ENCODE measurements at places on chromosomes 5 and 9.

DNA sequence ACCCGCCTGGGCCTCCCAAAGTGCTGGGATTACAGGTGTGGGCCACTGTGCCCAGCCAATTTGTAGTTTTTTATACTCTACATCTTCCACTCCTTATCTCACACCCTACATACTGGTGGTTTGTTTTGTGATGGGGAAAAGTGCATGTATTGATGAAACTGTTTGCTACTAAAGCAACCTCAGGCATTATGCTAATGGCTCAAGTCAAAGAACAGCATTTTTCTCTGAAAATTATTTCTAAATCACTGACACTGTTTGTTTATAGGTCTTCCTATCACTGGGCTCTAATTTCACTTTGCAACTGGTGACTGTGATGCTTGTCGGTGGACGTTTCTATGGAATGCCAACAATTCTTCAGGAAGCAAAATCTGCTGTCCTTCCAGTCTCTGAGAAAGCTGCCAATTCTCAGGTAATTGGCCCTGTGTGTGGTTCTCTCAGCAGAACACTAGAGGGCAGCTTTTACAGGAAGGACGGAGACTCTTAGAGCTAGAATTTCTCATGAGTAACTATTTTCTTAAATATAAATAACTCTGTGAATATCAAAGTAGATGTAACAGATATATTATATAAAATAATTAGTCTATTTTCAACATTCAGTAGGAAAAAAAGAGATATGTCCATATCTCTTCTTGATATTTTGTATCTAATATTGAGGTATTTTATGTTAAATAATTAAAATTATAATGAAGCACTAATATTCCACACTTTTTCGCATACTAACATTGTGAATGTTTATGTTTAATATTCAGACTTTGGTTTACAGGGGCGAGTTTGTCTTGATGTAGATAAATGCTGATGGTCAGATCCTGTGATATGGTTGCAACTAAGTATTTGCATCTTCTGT is 244.1 kb downstream of the ADGRV1 start:
- no peak for DNase-seq

- no peak for DNase-seq
Observed at GRCh38 chr5:7501061-7501460, 105.1 kb downstream of the ADCY2 start.

GRCh38 chr5:133225671-133226152 is 173.9 kb downstream of the HSPA4 start:
- no peak for DNase-seq

DNA sequence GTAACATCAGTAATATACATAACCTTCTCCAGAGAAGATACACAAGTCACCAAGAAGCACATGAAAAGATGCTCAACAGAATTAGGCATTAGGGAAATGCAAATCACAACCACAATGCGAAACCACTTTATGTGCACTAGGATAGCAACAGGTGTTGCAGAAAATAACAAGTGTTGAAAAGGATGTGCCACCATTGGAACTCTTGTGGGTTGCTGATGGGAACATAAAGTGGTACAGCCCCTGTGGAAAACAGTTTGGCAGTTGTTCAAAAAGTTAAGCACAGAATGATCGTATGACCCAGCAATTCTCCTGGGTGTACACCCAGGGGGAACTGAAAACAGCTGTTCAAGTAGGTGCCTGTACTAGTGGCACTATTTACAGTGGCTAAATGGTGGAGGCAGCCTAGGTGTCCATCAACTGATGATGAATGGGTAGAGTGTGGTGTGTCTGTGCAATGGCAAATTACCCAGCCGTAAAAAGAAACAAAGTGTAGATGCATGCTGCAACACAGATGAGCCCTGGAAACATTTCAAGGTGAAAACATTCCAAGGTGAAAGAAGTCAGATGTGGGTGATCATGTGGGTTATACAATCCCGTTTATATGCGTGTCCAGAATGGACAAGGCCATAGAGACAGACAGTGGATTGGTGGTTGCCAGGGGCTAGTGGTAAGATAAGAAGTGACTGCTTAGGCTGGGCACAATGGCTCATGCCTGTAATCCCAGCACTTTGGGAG is 27.2 kb downstream of the CCDC69 start:
- DNase-seq = no peak

- no peak for DNase-seq
Observed at GRCh38 chr5:174547814-174548213, 176.6 kb upstream of the MSX2 start.

- no peak for DNase-seq
Observed at GRCh38 chr5:25754895-25755294, 1110.1 kb upstream of the CDH10 start.

GRCh38 chr5:173534031-173534430 is 82.4 kb downstream of the BOD1 start:
- no peak for DNase-seq

GRCh38 chr9:119775410-119775809 is 406.2 kb upstream of the BRINP1 start:
- DNase-seq = no peak

- DNase-seq = no peak
Observed at GRCh38 chr5:154220625-154221024, 30.1 kb downstream of the GALNT10 start.

DNA sequence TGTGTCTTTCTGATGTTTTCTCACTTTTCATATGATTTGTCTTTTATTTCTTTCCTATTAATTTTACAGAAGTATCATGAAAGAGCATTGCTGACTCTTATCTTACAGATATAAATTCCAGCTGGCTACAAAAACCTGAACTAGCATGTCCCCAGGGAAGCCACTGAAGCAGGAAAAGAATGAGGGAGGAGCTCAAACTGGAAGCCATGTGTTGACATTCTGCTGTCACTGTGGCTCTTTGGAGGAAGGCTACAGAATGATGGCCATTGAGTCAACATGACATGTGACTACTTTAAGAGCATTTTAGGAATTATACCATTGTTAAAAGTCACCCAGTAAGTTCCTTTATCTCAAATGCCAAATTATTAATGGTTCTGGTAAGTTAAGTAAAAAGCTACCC is 638.3 kb upstream of the DMAC1 start:
- DNase-seq = no peak

DNA sequence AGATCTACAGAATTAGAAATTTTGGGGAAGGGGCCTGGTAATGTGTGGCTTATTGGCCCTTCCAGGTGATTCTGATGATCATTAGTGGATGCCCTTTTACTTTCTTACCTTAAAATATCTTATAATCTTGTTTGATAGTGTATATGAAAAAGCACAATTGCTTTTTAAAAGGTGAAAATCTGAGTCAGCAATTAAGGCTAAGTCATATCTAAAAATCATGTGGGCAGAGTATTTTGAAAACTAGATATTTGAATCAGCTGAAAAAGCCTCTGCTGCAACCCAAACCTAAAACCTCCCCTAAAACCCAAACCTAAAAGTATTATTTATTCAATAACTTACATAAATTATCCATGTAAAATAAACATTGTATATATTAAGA is 359.8 kb downstream of the PDE4D start:
- no peak for DNase-seq

DNA sequence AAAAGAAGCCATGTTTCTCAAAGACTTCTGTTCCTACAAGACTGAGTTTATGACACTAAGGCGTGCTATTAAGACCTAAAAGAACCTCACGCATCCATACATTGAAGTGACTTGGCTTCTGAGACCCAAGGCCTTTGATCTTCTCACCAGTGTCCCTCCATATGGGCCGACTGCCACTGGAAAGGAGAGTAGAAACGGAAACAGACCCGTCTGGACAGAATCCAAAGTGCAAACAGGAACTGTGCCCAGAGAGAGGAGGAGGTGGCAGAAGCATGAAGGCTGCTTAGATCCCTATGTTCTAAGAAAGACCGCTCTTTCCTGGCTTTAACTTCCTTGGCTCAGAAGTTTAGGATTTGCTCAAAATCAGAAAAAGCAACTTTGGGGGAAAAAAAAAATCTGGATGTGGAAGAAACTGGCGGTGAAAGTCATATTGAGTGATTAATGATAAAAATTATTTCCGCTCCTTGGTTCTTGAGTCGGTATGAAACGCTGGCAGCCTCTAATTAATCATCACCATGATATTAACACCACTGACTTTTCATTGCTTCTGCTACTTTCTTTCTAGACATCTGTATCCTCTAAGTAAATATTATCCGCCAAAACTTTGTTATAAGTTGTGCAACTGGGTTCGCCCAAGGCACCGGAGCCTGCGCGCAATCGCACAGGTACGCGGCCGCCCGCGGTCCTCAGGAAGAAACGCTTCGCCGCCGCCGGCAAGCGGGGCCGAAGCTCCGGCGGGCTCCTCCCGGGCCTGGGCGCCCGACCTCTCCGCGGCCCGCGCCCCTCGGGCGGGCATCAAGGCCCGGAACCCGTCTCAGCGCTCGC is 726 bp downstream of the DAP start:
- peak; percentile 55 for DNase-seq

DNA sequence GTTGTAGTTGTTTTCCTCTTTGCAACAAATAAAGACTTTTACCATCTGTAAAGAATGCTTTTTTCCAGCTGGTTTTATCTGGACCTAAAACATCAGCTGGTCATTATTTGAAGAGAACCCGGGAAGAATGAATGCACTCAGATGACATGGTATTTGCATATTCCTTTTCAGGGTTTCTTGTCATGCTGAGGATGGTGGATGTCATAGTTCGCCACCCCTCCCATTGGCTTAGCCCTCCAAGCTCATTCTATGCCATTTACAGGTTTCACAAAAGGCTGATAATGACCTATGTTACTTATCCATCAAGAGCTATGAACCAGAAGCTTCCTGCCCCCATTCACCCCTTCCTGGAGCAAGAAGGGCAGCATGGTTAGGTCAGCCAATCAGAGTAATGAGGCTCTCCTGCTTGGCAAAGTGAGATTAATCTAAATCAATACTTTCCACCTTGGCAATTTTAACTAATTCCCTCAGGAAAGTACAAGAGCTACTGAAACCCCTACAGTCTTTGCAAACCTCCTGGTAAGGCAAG is 440.5 kb upstream of the TLE4 start:
- DNase-seq = no peak

GRCh38 chr5:6712142-6712576 is 1.1 kb upstream of the TENT4A start:
- DNase-seq = peak; percentile 35

GRCh38 chr5:14436801-14437542 is 144.6 kb upstream of the OTULINL start:
- no peak for DNase-seq

DNA sequence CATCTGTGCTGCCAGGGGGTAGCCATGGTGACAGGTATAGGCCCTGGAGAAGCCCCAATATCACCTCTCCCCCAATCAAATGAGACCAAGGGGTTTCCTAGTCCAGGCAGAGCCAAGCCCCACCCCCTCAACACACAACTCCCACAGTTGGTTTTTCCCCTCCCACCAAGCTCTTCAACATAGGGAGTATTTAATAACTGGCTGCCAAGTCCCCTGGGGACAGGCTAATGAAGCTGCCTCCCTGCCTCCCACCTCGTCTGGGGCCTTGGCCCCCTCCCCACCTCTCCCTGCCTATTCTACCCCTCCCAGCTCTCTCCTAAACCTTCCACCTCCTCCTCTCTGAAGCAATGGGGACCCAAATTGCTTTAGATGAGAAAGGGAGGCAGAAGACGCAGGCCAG is 23.4 kb downstream of the CPLX2 start:
- no peak for DNase-seq

DNA sequence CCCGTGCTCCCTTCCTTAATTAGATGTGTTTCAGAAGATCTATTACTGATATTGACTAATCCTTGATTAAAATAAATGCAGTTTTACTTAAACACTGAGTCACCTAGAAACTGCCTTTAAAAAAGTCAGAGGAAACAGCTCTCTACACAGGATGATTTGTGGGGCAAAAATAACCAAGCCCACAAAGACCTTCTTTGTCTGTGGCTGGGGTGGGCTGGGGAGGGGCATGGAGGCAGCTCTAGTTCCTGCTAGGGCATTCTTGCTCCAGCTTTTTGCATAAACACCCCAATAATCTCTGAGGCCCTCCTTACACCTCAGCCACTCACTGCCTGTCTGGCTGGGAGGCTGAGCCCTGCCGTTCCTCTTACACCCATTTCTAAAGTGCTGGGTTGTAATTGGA is 227.6 kb upstream of the DAP start:
- DNase-seq = peak; percentile 57

DNA sequence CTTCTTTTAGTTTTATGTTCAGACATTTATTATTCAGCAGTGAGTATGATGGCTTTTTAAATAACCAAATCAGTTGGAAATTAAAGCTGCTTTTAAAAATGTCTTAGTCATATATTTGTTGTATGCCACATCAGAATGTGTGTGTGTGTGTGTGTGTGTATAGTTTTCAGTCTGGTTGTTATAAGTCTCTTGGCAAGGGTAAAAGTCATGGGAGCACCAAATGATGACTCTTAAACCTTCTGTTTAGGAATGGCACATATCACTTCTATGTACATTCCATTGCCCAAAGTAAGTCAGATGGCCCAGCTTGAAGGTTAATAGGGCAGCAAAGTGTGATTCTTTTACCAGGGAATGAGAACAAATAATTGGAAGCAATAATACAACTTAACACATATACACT is 135.9 kb downstream of the RNF180 start:
- DNase-seq = no peak

GRCh38 chr5:61332358-61332749 is 296 bp downstream of the ZSWIM6 start:
- DNase-seq = peak; percentile 44

DNA sequence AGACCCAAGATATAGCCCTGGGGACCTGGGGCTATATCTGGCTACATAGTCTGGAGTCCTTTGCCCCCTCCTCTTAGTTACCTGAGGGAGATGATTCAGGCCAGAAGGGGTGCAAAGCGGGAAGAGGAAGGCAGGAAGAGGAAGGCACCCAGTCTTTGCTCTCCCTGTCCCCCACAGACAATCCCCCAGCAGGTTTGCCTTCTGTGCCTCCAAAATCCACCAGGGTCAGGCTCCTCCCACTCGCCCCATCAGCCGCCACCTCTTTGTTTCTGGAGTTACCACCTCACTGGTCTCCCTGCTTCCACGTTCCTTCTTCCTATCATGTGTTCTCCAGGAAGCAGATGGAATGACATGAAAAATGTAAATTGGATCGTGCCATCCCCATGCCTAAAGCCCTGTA is 31.2 kb upstream of the FABP6 start:
- DNase-seq = no peak

DNA sequence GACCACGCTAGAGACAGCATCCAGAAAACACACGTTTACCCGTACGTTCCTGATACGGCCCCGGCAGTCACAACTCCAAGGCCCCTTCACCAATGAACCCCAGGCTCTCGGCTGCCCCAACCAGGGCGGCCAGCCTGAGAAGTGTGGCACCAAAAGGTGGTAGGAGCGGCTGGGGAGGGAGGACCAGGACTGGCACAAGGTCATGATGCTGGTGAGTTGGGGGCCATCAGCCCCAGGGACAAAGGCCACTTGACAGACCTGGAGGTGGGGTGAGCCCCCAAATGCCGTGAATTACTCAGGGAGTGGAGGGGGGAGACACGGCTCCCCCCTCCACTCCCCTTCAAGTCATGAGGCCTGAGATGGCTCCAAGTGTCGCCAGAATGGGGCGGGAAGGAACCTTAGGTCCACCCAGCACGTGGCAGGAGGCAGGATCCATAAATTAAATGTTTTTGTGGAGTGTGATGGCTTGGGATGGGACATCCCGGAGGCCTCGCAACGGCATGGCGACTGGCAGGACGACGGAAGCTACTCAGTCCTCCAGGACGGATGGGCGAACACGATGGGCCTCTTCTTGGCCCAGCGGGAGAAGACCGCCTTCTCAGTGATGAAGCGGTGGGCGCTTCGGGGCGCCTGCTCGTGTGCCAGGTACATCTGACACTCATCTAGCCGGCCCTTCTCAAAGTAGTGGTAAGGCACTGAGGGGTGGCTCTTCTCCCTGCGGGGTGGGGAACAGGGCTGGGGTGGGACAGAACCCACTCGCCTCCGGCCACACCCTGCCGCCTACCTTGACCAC is 8.7 kb upstream of the ST6GALNAC6 start:
- no peak for DNase-seq

GRCh38 chr9:100670719-100671118 is 92.8 kb downstream of the CAVIN4 start:
- no peak for DNase-seq

- no peak for DNase-seq
Observed at GRCh38 chr5:174706997-174707572, 17.3 kb upstream of the MSX2 start.
